ENCODE measurements at places on chromosomes 2 and 18.

DNA sequence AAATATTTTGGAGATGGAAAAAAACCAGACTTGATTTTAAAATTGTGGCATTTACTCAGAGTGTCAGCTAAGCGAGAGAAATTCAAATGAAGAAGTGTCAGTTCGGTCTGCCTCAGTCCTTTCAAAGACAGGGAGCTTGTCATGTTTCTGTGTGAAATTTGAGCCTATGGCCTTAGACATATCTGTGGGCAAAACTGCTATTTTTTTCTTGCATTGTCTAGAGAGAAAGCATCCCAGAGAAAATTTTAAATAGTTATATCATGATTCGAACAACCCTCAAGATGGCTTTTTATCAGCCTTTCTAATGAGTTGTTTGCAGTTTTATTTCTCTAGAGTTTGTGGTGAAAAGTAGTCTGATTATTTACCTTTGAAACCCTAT lies 50.2 kb upstream of the KCNE4 start:
- no peak for DNase-seq

GRCh38 chr2:159614534-159615366 lies 1.6 kb downstream of the BAZ2B start:
- DNase-seq, result no peak

DNA sequence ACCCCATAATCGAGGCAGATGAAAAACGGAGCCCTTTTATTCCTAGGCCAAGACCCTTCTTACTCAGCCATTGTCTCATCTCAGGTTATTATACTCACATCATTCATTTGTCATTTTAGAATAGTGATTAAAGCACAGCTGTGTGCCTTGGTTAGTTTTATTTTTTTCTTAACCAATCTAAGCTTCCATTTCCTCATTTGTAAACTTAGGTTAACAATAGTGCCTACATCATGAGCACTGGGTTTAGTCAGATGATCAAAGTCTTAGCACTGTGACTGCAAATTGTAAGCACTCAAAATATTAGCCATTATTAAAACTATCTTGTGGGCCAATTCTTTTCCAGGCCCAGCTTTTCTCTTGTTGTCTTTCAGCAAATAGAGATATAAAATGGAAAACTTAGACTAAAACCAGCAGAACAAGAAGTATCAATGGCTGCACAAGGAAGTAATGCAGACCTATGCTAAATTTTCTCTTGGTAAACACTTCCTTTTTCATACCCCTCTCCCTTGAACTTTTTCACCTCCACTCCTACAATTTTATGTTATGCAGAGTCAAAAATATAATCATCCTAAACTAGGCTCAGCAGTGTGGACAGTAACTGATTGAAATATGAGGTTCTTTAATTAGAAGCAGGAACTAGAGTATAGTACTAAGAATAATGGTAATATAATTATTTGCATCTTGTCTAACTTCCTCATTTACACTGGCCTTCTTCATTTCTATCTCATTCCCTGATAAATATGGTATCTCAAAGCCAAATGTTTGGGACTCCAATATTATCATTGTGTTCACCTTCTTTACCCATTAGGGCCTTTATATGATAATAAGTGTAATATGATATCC lies 21.5 kb upstream of the GALNT3 start:
- DNase-seq, result no peak

- DNase-seq, result no peak
Observed at GRCh38 chr2:205727174-205727573, 44.9 kb downstream of the NRP2 start.

- DNase-seq, result no peak
Observed at GRCh38 chr18:8139891-8140406, 469.3 kb upstream of the RAB12 start.

DNA sequence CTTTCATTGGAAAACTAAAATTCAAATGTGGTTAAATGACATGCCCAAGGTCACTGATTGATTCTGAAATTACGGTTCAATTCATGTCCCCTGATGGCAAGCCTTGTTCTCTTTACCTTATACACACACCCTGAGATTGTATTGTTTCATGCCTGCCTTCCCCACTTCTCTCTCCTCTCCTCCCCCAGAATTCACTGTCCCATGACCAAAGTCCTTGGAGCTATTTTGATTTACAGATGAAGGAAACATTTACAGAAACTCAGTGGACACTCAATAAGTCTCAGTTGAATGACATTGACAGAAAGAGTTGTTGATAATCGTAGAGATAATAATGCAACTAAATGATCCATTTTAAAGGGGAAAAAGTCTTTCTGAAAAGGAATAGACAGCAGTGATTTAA lies 33.1 kb upstream of the SIX2 start:
- no peak for DNase-seq

GRCh38 chr2:190126798-190127197 lies 64.3 kb upstream of the MSTN start:
- no peak for DNase-seq

DNA sequence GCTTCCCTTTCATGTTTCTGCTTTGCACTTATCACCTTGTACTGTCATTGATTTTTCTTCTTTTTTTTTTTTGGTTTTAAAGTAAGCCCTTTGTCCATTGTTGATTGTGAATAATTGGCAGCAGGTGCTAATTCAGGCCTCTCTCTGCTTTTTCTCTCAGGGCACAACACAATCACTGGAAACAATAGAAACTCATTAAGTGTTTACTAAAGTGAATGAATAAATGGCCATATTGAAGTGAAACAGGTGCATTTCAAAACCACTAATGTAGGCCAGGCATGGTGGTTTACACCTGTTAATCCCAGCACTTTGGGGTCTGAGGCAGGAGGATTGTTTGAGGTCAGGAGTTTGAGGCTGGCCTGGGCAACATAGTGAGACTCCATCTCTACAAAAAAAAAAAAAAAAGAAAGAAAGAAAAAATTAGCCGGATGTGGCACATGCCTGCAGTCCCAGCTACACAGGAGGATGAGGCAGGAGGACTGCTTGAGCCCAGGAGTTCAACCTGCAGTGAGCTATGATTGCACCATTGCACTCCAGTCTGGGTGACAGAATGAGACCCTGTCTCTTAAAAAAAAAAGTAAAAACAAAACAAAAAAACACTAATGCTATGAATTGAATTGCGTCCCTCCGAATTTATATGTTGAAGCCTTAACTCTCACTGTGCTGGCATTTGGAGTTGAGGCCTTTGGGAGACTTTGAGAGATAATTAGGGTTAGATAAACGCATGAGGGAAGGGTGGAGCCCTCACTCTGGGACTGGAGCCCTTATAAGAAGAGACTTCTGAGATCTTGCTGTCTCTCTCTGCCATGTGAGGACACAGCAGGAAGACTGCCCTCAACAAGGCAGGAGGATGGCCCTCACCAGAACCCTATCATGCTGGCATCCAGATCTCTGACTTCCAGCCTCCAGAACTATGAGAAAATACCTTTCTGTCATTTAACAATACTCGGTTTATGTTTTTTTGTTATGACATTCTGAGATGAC lies 19.9 kb downstream of the SLC38A11 start:
- DNase-seq, result no peak

GRCh38 chr2:116133381-116133942 lies 1681.0 kb upstream of the DDX18 start:
- DNase-seq, result no peak

DNA sequence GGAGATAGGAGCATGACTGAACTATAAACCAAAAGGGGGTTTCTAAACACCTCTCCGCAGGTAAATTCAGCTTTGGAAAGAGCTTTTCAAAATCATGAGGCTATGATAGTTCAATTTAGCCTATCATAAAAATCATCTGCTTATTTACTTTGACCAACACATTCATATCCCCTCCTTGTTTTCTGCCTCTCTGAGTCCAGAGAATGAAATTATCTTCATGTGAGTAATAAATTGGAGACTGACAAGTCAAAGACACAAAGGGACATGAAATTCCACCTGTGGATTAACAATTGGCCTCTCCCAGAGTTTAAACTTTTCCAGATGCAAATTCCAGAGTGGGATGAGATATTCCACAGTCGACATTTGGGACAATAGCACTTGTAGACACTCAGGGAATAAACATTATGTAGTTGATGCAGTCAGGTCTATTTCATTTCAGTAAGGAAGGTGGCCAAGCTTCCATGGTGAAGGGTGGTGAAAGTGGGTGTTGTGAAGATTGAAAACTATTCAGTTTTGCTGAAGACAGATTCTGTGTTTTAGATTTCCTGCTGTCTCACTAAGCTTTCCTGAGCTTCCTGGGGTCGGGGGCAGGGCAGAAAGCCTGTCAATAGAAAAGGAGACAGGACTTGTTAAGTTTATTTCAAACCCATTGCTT lies 84.7 kb downstream of the CDC42EP3 start:
- DNase-seq, result no peak

DNA sequence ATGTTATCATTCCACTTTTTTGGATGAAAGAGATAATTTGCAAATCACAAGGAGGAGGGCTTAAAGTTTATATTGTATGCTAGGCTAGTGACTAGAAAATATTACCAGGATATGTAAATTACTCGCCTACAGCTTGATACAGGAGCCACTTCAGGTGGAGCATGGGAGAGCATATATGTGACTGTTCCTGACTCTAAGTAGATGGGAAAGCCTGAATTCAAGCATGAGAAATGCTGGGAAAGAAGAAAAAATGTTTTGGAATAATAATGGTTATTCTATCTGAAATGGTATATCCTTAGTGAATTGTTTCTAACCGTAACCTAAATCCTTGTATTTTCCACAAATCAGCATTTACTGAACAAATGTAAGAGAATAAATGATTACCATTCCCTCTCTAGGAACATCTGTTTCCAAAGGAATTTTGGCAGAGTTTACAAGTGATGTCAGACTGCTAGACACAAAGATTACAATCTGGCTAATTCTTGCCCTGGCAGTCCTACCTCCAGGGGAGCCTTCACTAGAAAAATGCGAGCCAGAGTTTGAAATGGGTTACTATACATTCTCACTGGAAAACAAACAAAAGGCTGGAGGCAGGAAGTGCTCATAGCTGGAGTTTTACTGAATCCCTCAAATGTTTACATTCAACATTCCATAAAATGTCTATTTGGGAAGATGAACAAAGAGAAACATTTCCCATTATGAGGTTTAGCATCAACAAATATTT lies 129.4 kb upstream of the MAPRE2 start:
- no peak for DNase-seq

DNA sequence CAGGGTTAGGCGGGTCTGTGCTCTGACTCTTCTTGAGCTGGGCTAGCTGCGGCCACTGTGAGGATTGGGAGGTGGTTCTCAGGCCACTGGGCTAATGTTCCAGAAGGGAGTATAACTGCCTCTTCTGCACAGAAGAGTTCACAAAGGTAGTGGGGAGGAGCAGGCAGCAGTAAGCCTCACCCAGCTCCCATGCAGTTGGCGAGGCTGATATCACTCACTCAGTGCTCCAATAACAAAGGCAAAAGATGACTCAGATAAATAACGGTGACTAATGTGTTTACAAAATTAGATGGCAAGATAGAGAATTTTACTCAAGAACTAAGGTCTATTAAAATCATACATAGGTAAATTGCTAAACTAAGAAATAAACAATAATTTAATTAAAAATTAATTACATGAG lies 174.2 kb upstream of the TMEM200C start:
- DNase-seq, result no peak

DNA sequence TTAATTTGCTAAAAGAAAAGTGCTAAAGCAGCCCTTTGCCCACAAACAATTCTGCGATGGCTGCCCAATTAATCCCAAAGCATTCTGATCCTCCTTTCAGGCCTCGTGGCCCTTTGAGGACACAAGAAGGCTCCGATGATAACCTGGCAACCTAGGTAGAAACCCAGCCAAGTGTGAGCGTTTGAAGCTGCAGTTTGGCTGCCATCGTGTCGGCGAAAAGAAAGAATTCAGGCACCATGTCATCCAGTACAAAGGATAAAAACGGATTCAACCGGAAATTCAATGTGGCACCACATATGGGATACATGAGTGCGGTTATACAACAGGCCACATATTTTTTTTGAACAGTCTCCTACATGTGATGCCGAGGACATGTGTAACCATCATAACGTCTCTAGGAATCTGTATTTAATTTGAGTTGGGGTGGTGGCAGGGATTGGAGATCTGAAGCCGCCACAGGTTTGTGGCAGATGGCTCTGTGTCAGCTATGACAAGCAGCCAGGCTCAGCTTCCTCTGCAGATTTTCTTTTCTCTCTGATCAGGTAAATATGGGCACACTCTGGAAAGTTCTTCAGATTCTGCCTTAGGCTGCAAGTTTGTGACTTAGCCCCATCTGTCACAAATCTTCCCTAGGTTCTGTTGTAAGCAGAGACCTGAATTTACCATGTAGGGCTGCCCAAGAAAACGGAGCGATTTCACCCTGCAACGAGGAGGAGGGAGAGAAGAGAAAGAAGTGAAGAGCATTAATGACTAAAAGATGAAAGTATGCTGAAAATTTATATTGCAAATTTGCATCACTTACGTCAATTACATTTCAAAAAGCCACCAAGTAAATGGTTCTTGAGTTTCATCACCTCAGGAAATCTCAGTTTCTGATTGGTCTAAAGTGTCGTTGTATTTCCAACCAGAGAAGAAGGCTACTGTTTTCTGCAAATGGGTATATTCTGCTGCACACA lies 573.2 kb downstream of the ZEB2 start:
- DNase-seq, result no peak

- no peak for DNase-seq
Observed at GRCh38 chr2:23091900-23092299, 293.1 kb upstream of the KLHL29 start.

GRCh38 chr2:225270053-225270452 lies 129.5 kb upstream of the NYAP2 start:
- DNase-seq, result no peak

GRCh38 chr2:239819091-239819973 lies 205.8 kb downstream of the NDUFA10 start:
- no peak for DNase-seq

GRCh38 chr2:24073816-24074215 lies 2.3 kb downstream of the SF3B6 start:
- DNase-seq, result no peak

DNA sequence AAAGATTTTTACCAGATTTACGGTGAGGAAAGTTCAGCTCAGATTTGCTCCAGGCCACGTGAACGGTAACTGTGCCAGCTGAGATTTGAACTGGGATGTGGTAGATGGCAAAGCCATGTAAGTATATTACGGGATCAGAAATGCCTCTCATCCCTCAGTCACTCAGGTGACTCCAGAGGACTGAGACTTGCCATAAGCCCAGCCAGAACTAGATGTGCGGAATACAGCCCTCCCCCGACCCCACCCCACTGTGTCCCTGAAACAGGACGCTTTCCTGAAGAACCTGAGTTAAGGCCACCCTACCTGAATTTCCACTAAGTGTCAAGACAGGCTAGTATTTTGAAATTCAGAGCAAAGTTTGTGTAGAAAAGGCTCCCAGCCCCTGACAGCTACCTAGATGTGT lies 1.3 kb upstream of the FHL2 start:
- DNase-seq, result no peak
